ENCODE measurements at places on chromosomes 5 and 9.

DNA sequence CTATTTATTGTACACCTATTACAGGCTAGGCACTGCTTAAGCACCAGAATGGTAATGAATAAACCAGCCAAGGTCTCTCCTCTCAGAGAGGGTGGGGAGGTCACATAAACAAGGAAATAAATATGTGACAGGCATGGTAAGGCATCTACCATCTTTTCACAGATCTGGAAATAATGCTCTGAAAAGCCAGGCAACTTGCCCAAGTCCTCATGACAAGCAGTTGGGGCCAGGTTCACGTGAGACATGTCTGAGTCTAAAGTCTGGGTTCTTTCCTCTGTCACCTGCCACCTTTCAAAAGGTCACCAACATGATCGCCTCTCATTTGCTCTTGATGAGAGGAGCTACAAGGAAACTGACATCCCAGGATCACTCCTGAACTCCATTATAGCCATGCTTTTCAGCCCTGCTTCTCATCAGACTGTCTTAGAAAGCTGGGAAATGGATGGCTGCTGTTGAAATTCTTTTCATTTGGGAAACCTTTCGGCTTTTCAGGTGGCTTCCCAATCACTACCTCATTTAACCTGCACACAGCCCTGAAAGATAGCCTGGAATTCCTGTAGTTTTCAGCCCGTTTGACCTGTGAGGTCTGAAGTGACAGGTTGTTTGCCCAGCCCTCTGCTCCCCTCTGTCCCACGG lies 123.1 kb downstream of the CRB2 start:
- no peak for DNase-seq

GRCh38 chr5:179698935-179699615 lies at the start of gene CANX:
CANX (plus strand) TSS chr5:179698967; CDS start chr5:179705682, 6,715 bp downstream.
- no peak for DNase-seq

- DNase-seq: peak; percentile 47
These were observed 1.7 kb downstream of the TRIO start for GRCh38 chr5:14144586-14145434.

- DNase-seq: no peak
These were observed 35.1 kb upstream of the PCA3 start for GRCh38 chr9:76729116-76729515.

GRCh38 chr9:79812099-79812498 lies 240.3 kb downstream of the TLE4 start:
- no peak for DNase-seq

GRCh38 chr5:59587489-59588337 lies 305.8 kb downstream of the PDE4D start:
- no peak for DNase-seq
